Mesenteric fat pad (tissue), 1 donor: ENCODE measurements at places on chromosomes 11 and 22.
A peak's percentile ranks its signal among the peaks of the same experiment; 100 is the strongest.

DNA sequence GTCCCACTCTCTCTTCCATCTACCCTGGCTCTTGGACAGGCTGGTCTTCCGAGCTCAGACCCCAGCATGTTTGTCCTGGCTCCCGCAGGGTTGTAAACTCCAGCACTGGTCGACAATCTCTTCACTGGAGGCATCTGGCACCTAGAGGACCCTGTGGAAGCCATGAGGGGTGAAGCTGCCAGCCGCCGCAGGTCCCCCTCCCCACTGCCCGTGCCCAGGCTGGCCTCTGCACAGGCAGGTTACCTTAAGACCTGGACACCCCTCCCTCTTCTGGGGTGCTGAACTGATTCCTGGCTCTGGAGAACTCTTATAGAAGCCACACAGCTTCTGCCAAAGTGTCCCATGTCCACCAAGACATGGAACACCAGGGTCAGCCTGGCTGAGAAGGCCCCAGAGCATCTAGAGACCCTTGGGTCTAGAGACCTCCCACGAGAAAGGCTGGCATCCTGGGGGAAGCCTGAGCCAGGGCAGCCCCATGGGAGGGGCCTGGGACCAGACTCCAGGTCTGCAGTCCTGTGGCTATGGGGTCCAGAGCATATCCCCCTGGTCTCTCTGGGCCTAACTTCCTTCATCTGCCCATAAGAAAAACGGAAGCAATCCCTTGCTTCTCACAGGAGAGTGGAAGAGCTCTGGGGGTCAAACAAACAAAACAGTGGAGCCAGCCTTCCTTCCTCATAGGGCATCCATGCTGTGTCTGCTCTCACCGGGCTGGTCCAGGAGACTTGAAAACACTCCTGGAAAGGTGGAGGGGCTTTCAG lies 30.6 kb downstream of the LMO1 start:
- DNase-seq, result no peak

DNA sequence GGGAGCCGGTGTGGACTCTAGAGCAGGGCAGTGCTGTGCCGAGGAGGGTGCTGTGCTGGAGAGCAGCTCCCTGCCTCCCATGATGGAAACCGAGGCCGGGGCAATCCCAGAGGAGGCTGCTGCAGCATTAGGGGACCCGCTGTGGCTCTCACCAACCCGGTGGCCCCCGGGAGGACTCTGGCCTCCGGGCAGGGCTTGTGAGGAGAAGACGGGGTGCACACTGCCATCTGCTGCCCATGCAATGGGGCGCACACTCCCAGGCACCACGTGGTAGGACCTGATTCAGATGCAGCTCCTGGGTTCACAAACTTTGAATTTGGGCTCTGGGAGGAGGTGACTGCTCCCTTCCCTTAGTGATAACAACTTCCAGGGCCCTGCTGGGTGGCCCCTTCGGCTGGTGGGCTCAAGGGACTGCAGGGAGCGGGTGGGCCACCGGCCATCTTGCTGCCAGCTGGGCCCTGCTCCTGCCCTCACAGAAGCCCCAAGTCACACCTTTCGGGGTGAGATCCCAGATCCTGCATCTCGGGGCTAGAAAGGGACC lies 93.8 kb upstream of the FGF3 start:
- DNase-seq, result peak; percentile 78

DNA sequence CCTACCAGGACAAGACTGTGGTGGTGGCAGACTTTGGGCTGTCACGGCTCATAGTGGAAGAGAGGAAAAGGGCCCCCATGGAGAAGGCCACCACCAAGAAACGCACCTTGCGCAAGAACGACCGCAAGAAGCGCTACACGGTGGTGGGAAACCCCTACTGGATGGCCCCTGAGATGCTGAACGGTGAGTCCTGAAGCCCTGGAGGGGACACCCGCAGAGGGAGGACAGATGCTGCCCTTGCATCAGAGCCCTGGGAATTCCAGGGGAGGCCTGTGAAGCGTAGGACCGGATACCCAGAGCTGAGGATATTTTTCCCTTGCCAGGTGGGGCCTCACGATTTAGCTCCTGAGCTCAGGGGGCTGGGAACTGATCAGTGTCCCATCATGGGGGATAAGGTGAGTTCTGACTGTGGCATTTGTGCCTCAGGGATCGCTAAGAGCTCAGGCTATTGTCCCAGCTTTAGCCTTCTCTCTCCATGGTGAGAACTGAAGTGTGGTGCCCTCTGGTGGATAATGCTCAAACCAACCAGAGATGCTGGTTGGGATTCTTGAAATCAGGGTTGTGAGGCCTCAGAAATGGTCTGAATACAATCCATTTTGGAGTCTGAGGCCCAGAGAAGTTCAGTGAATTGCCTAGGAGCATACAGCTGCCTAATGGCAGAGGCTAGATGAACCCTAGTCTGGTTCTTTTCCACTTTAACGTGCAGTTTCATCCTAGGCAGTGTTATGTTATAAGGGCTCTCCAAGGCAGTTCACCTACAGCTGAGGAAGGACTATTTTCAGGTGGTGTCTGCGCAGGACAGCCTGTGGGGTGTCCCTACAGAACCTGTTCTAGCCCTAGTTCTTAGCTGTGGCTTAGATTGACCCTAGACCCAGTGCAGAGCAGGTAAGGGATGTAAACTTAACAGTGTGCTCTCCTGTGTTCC lies 19.5 kb downstream of the PIK3IP1 start:
- no peak for DNase-seq

GRCh38 chr11:107598225-107599139 lies 7.5 kb downstream of the ELMOD1 start:
- no peak for DNase-seq

DNA sequence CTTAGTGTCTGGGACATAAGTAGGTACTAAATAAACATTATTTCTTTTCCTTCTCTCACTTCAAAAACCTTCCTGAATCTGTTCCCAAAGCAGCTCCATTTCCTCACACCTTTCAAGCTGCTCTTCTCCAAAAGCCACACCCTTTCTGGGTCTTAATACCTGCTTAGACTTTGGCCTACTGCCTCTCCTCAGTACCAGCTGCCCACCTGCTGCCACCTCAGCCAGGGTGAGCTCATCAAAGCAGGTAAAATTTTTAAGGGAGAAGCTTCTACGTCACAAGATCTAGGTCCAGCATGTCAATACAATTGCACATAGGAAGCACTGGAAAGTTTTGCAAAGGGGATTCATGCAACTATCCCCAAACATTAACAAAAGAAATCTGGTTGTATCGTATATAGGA lies 108.4 kb downstream of the RPL27A start:
- no peak for DNase-seq

GRCh38 chr22:42344361-42344905 lies 74.0 kb upstream of the TCF20 start:
- DNase-seq, result no peak

GRCh38 chr11:21411104-21411503 lies 741.7 kb downstream of the NELL1 start:
- DNase-seq, result no peak

DNA sequence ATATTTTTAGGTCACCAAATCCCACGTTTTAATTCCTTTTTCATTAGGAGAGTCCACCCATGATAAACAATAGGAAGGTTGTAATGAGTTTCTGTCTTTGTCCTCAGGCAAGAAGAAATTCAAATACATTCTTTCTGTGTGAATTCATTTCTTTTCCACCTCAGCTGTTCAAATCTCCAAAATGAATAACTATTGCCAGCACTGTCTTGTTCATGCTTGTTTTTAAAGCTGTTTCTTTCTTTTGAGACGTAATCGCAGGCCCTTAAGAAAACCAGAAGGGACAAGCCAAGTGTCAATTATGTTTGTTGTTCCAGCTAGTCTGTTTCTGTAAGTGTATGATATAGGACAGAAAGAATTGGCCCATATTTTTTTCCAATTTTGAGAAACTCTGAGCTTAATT lies 20.2 kb downstream of the MMP27 start:
- no peak for DNase-seq

- no peak for DNase-seq
Observed at GRCh38 chr11:2196970-2197770, 25.6 kb upstream of the TH start.
